ENCODE measurements at places on chromosomes 6 and 20.

GRCh38 chr20:4090756-4091489 is 75.6 kb upstream of the RNF24 start:
- no peak for DNase-seq

DNA sequence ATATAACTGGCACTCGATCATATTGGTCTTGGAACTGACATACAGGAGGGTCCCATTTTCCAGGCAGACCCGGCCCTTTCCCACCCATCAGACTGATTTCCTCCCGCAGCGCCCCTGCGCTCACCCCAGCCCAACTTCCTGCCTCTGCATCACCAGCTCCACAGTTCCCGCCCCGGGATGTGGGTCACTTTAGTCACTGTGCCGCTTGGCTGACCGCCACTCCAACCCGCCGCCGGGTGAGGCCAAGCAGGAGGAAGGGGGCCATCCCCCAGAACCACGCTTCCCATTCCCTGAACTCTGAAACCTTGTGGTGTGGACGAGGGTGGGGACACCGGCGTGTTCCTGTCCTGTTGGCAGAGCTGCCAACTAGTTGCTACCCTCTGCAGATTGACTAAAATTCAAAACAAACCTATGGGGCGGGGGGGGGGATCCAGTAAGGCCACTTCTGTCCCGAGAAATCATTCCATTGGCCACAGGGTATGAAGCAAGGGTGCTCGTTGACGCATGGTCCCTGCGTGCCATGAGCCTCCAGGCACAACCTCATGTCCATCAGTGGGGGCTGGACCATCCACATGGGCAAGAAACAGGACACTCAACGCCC is 12.3 kb downstream of the TGM2 start:
- peak; percentile 80 for DNase-seq

GRCh38 chr6:57224769-57225515 is 2.8 kb upstream of the RAB23 start:
- DNase-seq: no peak

- peak; percentile 49 for DNase-seq
Observed at GRCh38 chr6:124962639-124963415, 590 bp downstream of the RNF217 start.

- no peak for DNase-seq
Observed at GRCh38 chr20:46157076-46157592, 39.0 kb downstream of the CD40 start.
